ENCODE measurements at places on chromosomes 5 and 9. TPM values are rescaled to one million over a fixed set of nuclear protein-coding genes. Genes with fewer than 3 reads are reported as not detected.

Gene VPS13A
- polyA plus RNA-seq = 28.0 TPM

Gene GABRP
- 1.2 TPM for polyA plus RNA-seq

Gene FUT7
- not detected for polyA plus RNA-seq

Gene ZNF367
- 10.6 TPM for polyA plus RNA-seq

Gene TCF7
- polyA plus RNA-seq = 15.4 TPM

Gene PCDHA11
- polyA plus RNA-seq = 0.74 TPM

Gene PCDHGB3
- 2.1 TPM for polyA plus RNA-seq

Gene KCNV2
- 0.19 TPM for polyA plus RNA-seq

Gene XPA
- 29.2 TPM for polyA plus RNA-seq

Gene SLC6A3
- polyA plus RNA-seq = 1.5 TPM

Gene C9orf50
- 0.71 TPM for polyA plus RNA-seq

Gene CLPTM1L
- 81.2 TPM for polyA plus RNA-seq

Gene IL5
- not detected for polyA plus RNA-seq

Gene ENTREP1
- 54.4 TPM for polyA plus RNA-seq

Gene FOXD4L5
- 0.54 TPM for polyA plus RNA-seq

Gene CCDC180
- 19.0 TPM for polyA plus RNA-seq

Gene PIP5K1B
- polyA plus RNA-seq = 4.5 TPM

Gene IFNB1
- polyA plus RNA-seq = not detected

Gene GRIN1
- polyA plus RNA-seq = 0.49 TPM

Gene IGFBPL1
- polyA plus RNA-seq = 2.3 TPM

Gene SPATA31C1
- not detected for polyA plus RNA-seq

Gene SPINK5
- 1.2 TPM for polyA plus RNA-seq

Gene DOCK8
- 6.2 TPM for polyA plus RNA-seq

Gene LRRC8A
- polyA plus RNA-seq = 25.2 TPM

Gene EPB41L4B
- 11.7 TPM for polyA plus RNA-seq

Gene PCDHGA7
- 2.1 TPM for polyA plus RNA-seq

Gene CAMK2A
- 8.3 TPM for polyA plus RNA-seq

Gene MTRR
- polyA plus RNA-seq = 56.2 TPM

Gene BTNL8
- 0.85 TPM for polyA plus RNA-seq

Gene PAEP
- polyA plus RNA-seq = 0.27 TPM

Gene LRRC26
- polyA plus RNA-seq = 0.49 TPM

Gene SAPCD2
- polyA plus RNA-seq = 10.3 TPM

Gene BARHL1
- polyA plus RNA-seq = not detected

Gene ENTPD2
- 3.2 TPM for polyA plus RNA-seq

Gene ADRB2
- polyA plus RNA-seq = 1.7 TPM

Gene CMYA5
- 11.7 TPM for polyA plus RNA-seq

Gene PCDH12
- 36.0 TPM for polyA plus RNA-seq

Gene CEL
- polyA plus RNA-seq = 2.7 TPM

Gene DNM1
- 47.7 TPM for polyA plus RNA-seq

Gene PCDHGC5
- polyA plus RNA-seq = 0.85 TPM

Gene COL23A1
- 4.8 TPM for polyA plus RNA-seq

Gene CNTFR
- 24.2 TPM for polyA plus RNA-seq

Gene BTNL3
- polyA plus RNA-seq = not detected

Gene PCDHA13
- polyA plus RNA-seq = 0.11 TPM

Gene FBP1
- polyA plus RNA-seq = 23.9 TPM

Gene IL13
- not detected for polyA plus RNA-seq

Gene PCDHB13
- polyA plus RNA-seq = 5.8 TPM

Gene SOHLH1
- not detected for polyA plus RNA-seq

Gene GFM2
- polyA plus RNA-seq = 49.0 TPM

Gene SLC46A2
- polyA plus RNA-seq = 0.82 TPM

Gene GARIN3
- not detected for polyA plus RNA-seq

Gene CNTNAP3
- polyA plus RNA-seq = 3.6 TPM

Gene DBH
- polyA plus RNA-seq = 1.2 TPM

Gene PITX1
- polyA plus RNA-seq = 0.30 TPM

Data from right lung (tissue), 10 donors.